ENCODE measurements at places on chromosomes 13 and 19.
A peak's percentile ranks its signal among the peaks of the same experiment; 100 is the strongest.

GRCh38 chr13:19622193-19622592 is 11.3 kb upstream of the MPHOSPH8 start:
- DNase-seq = no peak

DNA sequence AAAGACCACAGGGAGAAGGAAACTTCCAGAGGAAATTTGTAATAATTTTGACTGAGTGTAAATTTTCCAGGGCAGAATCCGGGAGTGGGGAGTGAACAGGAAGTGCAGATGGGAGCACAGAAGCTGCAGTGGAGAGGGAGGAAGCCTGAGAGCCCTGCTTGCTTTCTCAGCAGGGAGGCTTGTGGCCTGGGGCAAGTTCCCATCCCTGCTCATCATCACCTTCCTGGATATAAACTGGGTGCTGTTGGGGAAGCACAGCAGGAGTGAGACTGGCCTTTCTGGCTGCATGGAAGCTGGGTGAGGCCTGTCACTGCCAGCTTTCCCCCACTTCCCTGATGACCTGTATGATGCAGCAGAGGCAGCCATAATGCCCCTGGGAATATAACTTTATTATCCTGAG is 532.9 kb downstream of the SLITRK6 start:
- DNase-seq = no peak

DNA sequence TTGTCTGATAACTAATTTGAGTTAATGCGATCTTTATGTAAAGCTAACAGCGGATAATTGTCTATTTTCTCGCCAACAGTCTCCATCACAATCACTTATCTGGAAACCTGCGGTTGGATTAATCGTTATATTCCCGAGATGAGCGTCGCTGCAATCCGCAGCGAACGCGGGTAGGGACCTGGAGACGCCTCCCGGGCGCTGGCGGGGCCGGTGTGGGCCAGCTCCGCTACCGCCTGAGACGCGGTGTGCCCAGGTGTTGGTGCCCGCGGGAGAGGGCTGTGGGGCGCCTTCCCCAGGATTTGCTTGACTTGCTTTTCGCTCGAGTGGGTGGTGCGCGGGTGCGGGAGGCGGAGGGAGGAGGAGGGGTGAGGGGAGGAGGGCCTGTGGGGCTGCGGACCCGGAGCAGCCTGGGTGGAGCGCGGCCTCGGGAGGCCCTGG is 38.3 kb downstream of the SOX1 start:
- DNase-seq = no peak

GRCh38 chr13:114311387-114311786 is 2.9 kb upstream of the CHAMP1 start:
- no peak for DNase-seq

- no peak for DNase-seq
Observed at GRCh38 chr13:61830475-61830874, 414.8 kb upstream of the PCDH20 start.

DNA sequence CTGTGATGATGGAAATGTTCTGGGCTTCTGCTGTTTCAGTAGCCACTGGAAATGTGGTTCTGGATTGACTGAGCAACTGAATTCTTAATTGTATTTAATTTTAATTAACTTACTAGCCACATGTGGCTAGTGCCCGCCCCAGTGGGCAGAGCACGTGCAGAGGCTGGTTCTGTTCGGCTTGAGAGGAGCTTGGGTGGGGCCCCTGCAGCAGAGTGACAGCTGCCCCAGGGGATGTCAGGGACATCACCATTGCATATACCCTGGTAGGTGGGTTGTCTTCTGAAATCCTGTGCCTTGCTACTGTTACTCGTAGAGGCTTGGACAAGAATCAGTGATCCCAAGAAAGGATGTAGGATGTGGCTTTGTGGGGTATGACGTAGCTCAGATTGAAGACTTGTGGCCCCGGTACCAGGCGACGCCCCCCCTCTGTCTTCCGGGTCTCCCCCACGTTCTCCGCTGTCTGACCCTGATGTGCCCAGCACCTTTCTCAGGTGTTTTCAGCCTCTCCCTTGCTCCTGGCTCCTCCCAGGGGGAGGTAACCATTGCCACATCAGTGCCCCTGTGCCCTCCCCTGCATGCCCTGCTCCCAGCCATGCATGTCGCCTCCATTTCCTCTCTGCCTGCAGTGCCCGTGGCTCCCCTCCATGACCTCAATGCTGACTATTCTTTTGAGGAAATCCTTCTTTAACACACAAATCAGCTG is 102.6 kb upstream of the RNF113B start:
- no peak for DNase-seq

- no peak for DNase-seq
Observed at GRCh38 chr13:45564133-45564776, 51.3 kb downstream of the ERICH6B start.

GRCh38 chr13:100347968-100348367 is 240.6 kb downstream of the GGACT start:
- DNase-seq = no peak

GRCh38 chr13:70448820-70449219 is 340.6 kb upstream of the KLHL1 start:
- no peak for DNase-seq

DNA sequence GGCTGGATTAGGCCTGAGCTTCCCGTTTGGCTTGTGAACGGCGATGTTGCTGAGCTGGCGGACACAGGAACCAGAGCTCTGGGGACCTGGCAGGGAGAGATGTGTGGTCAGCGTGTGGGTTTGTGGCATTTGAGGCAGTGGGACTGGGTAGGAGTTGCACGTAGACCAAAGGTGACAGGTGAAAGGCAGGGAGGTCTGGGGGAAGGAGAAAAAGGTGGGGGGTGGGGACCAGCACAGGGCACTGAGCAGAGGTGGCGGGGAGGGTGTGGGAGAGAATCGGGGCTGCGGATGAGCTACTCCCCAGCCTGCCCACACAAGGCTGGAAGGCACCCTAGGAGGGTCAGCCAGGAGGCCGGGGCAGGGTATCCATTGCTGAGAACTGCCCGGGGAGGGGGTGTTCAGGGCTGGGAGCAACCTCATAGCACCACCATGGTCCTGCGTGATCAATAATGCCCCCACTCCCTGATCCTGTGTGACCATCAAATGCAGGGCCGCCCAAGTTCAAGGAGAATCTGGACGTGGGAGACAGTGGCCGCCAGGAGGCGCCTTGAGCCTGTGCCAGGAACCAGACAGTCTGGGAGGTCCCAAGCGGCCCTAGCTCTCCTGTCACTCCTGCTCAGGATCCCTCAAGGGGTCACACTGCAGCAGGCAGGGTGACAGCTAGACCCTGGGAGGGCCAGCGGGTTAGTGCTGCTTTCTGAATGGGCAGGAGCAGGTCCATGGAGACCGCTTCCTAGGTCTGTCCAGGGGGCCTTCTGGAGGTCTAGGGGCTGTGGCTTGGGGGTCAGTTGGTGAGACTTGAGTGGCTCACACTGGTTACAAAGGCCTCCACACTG is 12.8 kb upstream of the SELENOW start:
- no peak for DNase-seq

DNA sequence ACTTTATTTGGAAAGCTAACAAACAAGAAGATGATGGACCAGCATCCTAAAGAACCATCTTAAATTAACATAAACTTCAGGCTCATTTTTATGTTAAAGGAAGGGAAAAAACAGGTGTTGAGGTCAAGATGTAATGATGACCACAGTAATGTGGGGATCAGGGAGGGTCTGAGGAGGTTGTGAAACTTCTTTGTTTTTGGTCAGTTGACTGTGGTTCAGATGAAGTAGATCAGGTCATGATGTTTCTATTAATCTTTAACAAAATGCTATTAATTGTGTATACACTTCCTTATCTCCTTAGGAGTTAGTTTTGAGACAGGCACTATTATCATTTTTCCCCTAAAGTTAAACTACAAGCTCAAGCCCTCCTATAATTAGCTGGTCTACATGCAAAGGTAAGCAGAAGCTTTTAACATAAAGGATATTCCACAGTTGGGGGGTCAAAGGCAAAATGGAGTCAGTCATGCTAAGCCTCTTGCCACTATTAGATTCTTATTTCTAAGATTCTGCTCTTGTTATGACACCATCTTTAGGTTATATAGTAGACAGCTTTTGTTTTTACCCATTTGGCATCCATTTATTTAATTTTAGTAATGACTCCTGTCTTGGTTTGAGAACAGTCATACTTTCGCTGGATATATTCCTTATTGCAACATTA is 800.1 kb upstream of the PCDH9 start:
- no peak for DNase-seq

DNA sequence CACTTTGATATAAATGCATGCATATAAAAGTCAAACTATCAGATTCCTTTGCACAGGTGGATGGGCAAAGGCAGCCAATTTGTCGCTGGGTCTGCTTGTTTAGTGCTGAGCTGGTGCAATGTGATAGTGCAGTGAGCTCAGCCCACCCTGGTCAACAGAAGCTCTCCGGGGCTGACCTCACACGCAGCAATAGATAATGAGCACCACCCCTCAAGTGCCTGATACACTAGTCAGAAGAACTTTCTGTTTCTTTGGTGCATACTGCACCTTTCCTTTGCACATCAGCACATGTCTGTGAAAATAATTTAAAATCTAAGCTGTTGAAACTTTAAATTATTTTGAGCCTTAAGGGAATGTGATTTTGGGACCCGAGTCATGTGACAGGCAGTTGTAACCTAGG is 20.2 kb downstream of the ATP8A2 start:
- no peak for DNase-seq

- no peak for DNase-seq
Observed at GRCh38 chr13:97978651-97979050, 25.2 kb downstream of the IPO5 start.

GRCh38 chr13:105725887-105726286 is 809.6 kb downstream of the EFNB2 start:
- no peak for DNase-seq

DNA sequence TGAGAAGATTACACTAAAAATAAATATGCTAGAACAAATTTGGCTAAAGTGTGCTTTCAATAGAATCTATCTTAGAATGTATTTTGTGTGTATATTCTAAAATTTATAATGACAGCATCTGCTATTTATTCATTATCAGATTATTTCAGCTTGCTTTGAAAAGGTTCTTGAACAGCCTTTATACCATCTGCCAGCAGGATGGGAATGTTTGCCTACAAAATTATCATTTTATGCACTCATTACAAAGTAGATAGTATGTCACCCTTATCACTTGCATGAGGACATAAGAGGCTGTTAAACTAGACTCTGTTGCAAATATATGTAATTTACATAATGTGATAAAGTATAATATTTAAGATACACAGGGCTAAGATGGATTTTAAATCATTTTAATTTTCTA is 1286.9 kb upstream of the PCDH20 start:
- no peak for DNase-seq

DNA sequence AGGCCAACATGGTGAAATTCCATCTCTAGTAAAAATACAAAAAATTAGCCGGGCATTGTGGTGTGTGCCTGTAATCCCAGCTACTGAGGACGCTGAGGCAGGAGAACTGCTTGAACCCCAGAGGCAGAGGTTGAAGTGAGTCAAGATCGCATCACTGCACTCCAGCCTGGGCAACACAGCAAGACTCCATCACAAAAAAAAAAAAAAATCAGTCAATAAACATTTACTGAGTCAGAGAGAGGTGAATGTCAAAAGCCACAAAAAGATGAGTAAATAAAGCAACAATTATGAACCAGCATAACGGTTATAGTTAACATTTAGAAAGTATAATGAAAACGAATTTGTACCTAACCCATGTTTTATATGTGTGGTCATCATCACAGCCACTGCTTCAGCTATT is 23.1 kb downstream of the PSPC1 start:
- DNase-seq = no peak

DNA sequence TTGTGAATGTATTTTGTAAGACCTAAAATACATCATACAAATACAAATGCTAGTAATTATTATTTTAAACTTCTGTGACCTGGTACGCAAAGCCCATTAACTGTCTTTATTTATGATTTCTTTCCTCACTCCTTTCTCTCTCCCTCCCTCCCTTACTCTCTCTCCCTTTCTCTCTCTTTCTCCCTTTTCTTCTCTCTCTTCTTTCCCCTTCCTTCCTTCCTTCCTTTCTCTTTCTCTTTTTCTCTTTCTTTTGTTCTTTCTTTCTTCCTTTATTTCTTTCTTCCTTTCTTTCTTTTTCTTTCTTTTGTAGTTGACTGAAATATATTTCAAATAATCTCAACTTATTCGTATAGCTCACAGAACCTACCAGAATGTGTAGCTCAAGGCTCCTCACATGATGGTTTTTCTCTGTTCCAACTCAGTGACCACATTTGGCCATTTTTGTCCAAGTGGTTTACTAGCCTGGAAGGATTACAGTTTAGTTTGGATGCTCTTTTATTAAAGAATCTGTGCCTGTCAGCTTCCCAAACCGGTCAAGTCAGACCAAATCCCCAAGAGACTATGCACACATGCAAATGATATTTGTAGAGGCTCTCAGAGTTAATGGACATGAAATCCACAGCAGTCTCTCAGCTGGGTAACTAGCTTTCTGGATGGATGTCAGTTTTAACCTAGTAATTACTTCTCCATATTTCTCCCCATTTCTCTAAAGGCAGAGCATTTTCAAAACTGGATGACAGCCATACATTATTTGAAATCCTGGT is 71.7 kb downstream of the POSTN start:
- no peak for DNase-seq

DNA sequence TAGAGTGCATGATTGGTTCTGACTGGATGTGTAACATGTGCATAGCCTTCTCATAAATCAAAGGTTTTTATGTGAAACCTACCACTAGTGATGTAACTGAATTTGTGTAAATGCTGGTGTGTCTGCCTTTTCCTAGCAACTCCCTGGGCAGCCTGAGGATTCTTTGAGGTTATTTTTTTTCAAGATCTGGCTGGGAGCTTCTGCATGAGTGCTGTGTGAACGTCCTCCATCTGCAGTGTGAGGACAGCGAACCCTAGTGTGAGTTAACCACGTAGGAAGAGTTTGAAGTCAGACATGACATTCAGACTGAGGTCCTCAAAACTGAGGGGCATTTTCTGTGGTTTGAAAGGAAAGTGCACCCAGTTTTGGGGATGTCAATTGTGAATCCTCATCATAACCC is 39.9 kb downstream of the DPRX start:
- no peak for DNase-seq

DNA sequence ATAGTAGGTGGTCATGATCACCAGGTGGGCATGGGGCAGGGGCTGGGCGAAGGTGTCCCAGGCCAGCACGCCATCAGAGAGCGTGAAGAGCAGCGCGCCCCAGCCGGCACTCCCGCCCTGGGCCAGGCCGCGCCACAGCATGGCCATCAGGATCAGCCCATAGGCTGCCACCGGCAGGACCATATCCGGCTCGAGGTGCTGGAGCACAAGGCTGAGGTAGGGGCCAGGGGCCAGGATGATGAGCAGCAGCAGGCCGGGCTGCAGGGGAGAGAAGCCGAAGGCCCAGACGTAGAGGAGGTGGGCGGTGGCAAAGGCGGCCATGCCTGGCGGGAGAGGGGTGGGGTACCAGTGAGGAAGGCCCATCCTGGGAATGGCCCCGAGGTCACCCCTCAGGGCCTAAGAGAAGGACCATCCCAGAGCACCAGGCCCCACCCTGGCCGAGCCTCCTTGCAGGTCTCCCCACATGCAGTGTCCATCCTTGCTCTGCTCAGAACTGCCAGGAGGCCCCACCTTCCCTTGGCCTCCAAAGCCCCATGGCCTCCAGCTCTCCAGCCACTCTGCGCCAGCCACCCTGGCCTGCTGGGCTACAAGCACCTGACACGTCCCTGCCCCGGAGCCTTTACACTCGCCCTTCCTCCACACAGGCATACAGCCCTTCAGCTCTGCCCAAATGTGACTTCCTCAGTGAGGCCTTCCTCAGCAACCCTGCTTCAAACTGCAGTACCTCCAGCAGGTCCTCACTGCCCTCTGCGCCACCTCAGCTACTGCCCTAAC is 1.1 kb downstream of the TMEM86B start:
- no peak for DNase-seq

- peak; percentile 73 for DNase-seq
Observed at GRCh38 chr13:25213715-25214114, 41.6 kb upstream of the AMER2 start.
